Stimulated activated CD8-positive, alpha-beta memory T cell treated with anti-CD3 and anti-CD28 coated beads, Interleukin-12 subunit alpha, Interleukin-12 subunit beta, amount 100 ng/mL, for 4 hours (primary cell): ENCODE measurements at places on chromosomes 12 and 14.
A peak's percentile ranks its signal among the peaks of the same experiment; 100 is the strongest.

DNA sequence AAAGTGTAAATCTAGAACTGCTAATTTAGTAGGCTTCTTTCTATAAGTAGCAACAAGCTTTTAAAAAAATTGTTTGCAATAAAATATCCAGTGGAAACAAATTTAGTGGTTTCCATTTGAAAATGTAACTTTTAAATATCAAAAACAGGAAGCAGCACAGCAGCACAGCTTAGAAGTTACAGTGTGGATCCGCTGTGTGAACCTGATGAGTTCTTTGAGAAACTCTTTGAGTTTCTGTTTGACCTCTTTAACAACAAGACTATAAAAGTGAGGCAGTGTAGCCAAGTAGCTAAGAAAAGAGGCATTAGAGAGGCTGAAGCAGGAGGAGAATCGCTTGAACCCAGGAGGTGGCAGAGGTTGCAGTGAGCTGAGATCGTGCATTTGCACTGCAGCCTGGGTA lies 178.3 kb downstream of the NAV3 start:
- no peak for DNase-seq

DNA sequence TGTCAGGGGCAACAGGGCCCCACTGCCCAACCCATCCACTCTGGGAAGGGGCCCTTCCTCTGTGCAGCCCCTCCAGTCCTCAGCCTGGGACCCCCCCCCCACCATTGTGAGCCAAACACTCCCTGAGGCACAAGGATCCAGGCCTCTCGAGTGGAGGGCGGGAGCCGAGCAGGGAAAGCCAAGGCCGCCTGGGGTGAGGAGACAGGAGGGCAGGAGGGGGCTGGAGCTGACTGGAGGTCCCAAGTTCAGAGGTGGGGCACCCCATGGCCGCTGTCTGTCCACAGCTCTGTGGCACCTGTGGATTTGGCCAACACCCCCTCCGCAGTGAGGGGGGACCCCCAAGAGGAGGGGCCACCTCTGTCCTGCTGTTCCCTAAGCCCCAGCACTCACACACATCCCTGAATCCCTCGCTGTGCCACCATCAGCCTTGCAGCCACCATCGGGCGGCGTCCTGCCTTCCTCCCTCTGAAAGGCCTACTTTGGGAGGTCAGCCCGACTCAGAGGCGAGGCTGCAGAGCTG lies 25.4 kb upstream of the C14orf180 start:
- DNase-seq: no peak

GRCh38 chr12:129215556-129215955 lies 362.3 kb downstream of the GLT1D1 start:
- DNase-seq: no peak

DNA sequence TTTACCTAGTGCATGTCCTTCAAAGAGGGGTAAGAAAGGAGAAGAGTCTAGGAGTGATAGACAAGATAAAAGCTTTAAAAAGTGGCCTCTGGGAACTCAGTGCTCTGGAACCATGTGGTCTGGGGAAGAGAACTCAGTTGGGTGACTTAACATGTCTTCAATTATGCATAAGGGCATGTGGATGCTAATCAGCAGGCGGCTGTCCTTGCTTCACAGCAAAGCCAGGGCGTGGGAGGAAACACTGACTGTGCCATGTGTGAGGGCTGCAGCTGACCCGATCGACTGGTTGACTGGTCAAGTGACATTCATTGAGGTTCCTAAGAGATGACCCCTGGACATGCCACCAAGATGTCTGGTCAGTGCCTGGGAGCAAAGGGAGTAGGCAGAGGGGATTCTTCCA lies 1053.8 kb downstream of the BCL11B start:
- no peak for DNase-seq

DNA sequence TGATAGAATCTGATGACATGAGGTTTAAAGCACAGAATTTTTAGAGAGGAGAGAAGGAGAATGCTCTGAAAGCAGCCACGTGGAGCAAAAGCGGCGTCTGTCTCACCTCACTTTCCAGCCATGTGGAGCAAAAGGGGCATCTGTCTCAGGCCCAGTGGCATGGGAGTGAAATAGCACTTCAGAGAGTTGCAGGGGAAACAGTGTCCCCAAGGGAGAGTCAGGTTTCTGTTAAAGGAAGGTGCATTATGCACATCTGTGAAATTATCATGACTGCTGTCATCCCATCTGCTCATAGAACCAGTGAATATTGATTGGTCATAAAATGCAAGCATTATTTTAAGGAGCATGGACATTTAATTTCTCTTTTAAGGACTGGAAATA lies 124.0 kb downstream of the BICD1 start:
- DNase-seq: no peak

DNA sequence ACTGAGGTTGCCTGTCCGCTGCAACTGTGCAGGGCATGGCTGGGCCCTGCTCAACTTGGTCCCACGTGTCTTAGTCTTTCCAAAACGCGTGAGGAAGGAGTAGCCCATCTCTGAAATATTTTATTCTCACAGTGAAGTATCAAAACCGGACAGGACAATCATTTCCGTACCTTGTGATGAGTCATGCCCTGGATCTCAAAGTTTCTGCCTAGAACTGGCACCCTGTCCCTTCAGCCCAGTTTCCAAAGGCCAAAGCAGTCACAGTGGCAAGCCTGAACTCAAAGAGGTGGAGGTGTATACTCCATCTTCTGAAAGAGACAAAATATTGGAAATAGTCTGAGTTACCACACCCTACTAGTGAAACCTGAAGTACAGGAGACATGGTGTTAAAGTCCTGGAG lies 28.5 kb upstream of the SRGAP1 start:
- DNase-seq: no peak

- DNase-seq: no peak
These were observed 175.8 kb downstream of the ETV6 start for GRCh38 chr12:11825278-11825677.

- DNase-seq: no peak
These were observed 73.7 kb downstream of the ESR2 start for GRCh38 chr14:64220466-64220865.

- DNase-seq: no peak
These were observed 5.4 kb upstream of the MGAT4C start for GRCh38 chr12:86261578-86261977.

- DNase-seq: no peak
These were observed 36.8 kb upstream of the NINJ2 start for GRCh38 chr12:700016-700415.

DNA sequence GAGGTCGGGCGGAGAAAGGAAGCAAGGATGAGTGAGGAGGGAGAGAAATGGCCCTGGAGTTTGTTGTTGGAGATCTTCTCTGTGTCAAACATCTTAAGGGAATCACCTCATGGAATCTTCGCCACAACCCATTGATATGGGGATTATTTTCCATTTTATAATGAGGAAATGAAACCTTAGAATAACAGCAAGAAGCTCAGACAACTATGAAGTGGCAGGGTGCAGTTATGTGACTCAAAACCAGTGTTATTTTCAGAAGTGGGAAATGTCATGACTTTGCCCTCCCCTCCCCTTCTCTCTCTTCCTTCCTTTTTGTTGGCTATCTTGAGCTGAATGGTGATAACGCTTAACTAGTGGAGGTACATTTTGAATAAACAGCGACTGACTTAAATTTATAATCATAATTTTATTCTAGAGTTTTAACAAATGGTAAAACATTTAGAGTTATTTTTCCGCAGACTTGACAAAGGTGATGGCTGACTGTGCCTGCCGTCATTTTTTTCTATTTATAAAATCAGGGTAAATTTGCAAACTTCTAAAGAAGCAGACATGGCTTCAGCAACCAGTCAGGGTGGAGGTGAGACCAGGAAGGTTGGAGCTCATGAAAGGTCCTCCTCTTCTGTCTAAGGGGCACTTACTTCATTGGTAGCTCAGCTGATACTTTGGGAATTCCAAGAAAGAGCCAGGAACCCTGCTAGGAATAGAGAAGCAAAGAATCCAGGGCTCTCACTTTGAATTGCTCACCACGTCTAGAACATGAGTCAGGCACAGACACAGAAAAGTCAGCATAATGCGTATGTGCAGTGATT lies 232.4 kb downstream of the RGS6 start:
- DNase-seq: no peak

GRCh38 chr12:14540801-14541462 lies 26.8 kb downstream of the PLBD1 start:
- DNase-seq: no peak

GRCh38 chr12:34105392-34105933 lies 83.2 kb downstream of the ALG10 start:
- no peak for DNase-seq

DNA sequence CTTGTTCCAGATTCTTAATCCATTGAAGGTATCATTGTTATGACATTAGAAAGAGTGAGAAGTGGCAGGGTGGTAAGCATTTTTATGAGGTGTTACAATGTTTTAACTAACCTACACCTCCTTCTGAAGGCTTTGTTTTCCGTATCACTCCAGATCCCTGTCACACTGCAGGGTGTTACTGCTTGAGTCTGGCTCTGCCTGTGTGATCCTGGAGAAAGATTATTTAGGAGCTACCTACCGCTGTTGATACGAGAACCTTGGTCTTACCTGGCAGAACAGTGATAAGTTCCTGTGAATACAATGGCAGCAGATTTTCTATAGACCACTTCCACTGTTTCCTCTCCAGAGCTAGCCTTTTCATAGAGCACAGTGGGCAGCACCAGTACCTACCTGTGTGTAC lies 36.2 kb downstream of the GRIN2B start:
- no peak for DNase-seq

- no peak for DNase-seq
These were observed 59.0 kb upstream of the RERGL start for GRCh38 chr12:18148961-18149360.

- DNase-seq: no peak
These were observed 1139.9 kb upstream of the FLRT2 start for GRCh38 chr14:84390010-84390409.

GRCh38 chr14:30218907-30219306 lies 291.3 kb upstream of the PRKD1 start:
- no peak for DNase-seq

GRCh38 chr12:42679466-42679865 lies 89.9 kb upstream of the PRICKLE1 start:
- DNase-seq: no peak

- no peak for DNase-seq
These were observed 198.6 kb upstream of the PZP start for GRCh38 chr12:9406564-9407424.

- DNase-seq: peak; percentile 66
These were observed 864 bp downstream of the DNAJC22 start for GRCh38 chr12:49347311-49348193.

GRCh38 chr14:21231020-21231652 lies 38.1 kb downstream of the HNRNPC start:
- no peak for DNase-seq

- no peak for DNase-seq
These were observed 1047.2 kb downstream of the SLC6A15 start for GRCh38 chr12:83865431-83865830.

GRCh38 chr14:52015411-52016030 lies 26.2 kb downstream of the RTRAF start:
- no peak for DNase-seq

DNA sequence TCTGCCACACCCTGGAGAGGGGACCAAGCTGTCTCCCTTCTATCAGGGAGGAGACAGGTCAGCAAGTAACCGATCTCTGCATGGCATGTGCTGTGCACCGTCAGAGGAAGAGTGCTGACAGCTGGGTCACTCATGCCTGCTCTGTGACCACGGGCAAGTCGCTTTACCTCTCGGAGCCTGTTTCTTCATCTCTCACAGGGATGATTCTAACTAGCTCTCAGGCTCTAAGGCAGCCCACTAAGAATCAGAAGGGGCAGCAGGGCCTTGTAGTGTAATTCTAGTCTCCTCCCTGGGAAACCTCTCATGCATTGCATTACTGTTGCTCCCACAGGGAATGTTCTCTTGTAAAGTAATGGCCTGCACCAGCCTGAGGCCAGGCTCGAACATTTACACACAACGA lies 11.9 kb downstream of the CD9 start:
- DNase-seq: no peak

GRCh38 chr14:39025810-39026627 lies 77.0 kb downstream of the SEC23A start:
- no peak for DNase-seq

GRCh38 chr14:99647411-99647810 lies 2.5 kb downstream of the HHIPL1 start:
- no peak for DNase-seq

- no peak for DNase-seq
These were observed 154.2 kb downstream of the APAF1 start for GRCh38 chr12:98799146-98799810.

- DNase-seq: no peak
These were observed 48.3 kb downstream of the NPAS3 start for GRCh38 chr14:32986791-32987540.

DNA sequence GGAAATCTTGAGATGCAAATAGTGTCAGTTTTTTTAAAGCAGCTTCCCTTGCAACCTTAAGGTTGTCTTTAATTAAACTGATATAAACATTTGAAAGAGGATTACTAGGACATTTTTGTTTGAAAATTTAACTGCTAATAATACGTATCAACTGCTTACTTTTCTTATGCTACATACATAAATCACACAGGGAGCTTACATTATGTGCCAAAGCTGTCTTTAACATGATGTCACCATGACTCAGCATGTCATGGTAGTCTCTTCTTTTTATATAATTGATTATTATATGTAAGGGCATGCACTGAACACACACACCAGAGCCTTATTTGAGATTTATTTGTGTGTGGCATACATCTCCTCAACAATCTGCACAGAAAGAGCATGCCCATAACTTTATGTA lies 63.0 kb upstream of the PTHLH start:
- no peak for DNase-seq

- DNase-seq: no peak
These were observed 1.7 kb downstream of the PPM1H start for GRCh38 chr12:62933220-62933601.

DNA sequence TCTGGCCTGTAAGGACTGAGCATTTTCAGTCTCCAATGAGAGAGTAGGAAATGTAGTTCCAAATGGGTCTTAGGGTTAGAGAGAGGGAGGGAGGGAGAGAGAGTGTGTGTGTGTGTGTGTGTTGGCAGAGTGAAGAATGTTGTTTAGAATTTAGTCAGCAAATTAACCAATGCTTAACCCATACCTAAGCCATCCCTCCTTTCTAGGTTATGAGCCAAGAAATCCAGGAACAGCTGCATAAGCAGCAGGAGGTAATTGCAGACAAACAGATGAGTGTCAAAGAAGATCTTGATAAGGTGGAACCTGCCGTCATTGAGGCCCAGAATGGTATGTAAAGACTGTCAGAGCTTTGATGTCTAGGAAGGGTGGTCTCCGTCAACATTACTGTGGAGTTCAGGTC lies 56.9 kb downstream of the HSP90AA1 start:
- no peak for DNase-seq

DNA sequence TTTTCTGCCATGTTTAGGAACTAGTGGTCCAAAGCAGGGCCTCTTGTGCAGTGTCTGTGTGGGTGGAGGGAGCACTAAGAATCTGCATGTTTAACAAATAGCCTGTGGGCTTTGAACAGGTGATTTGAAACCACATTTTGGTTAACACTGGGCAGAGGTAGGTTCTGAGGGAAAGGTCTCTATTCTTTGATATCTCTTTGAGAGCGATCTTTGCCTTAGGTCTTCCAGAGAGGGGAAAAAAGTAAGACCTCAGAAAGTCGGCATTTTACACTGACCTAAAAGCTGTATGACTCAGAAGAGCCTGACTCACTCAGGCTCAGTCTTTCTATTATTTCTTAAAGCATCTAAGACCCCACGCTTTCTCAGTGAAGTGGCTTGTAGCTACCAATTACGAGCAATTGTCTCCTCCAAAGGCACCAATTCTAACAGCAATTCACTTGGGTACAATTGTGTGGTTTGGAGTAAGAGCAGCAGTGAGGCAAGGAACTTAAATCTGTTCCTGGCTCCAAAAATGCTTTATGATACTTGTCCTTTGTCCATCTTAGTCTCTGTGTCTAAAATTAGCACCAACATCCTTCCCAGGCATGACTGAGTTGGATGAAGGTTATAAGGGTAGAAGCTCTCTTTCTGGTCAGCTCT lies 8.8 kb downstream of the EIF2B2 start:
- DNase-seq: no peak
